ENCODE measurements at places on chromosomes 4 and X. TPM values are rescaled to one million over a fixed set of nuclear protein-coding genes. Genes with fewer than 3 reads are reported as not detected.

DNA sequence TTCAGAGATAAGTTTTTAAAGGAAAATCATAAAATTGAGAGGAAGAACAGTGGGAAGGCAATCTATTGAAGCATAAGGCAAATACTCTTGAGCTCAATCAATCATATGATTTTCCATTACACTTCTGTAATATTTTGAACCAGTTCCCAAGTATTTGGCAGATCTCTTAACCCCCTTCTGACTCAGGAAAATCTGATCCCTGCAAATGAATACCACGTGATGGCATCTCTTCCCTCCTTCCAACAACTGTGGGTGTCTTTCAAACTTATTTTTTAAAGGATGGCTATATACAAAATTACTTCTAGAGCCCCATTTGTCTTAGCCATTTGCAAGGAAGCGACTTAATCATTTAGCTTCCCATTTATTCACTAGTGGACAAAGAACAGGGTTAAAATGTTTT lies 41.9 kb downstream of the AMOT start:
- no peak for DNase-seq

DNA sequence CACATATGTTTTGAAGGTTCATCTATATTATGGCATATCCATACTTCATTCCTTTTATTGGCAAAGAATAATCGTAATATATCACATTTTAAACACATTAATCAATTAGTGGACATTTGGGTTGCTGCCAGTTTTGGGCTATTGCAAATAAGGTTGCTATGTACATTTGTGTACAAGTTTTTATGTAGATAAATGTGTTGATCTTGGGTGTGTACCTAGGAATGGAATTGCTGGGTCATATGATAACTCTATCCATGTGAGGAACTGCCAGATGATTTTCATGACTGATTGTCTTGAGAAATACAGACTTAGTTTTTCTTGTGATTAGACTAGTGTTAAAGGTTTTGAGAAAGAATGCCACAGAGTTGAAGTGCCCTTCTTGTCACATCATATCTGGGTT lies 99.2 kb upstream of the RAB40AL start:
- DNase-seq, result no peak

DNA sequence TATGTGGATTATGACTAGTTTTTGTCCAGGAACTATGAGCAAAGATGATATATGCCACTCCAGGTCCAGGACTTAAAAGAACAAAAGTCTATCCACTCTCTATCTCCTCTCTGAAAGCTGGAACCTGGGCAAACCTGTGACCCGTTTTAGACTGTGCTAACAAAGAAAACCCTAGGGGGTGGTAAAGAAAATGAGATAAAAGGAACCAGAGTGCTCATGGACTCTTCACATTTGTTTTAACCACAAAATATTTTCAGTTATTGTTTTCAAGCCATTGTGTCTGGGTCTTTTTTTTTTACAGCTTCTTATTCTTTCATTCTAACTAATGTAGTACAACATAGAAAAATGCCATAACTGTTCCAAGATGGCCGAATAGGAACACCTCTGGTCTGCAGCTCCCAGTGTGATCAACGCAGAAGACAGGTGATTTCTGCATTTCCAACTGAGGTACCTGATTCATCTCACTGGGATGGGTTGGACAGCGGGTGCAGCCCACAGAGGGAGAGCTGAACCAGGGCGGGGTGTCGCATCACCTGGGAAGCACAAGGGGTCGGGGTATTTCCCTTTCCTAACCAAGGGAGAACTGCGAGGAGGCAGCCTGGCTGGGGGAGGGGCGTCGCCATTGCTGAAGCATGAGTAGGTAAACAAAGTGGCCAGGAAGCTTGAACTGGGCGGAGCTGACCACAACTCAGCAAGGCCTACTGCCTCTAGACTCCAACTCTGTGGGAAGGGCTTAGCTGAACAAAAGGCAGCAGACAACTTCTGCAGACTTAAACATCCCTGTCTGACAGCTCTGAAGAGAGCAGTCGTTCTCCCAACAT lies 45.1 kb downstream of the CHM start:
- no peak for DNase-seq

DNA sequence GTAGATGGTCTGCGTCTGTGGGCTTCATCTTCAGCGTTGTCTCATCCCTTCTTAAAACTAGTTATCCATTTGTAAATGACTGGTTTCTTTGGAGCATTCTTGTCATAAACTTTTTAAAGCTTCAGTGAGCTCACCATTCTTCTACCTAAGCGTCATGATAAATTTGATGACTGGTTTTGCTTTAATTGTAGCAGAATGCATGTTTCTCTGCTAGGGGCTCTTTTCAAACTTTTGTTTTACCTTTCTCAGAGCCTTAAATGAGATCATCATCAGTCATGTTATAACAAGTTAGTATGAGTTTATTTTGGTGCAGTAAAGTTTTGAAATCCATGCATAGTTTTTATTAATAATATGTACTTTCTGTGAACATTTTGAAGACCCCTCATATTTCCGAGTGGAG lies 6.3 kb upstream of the ADGRL3 start:
- no peak for DNase-seq

- DNase-seq, result no peak
These were observed 301.0 kb downstream of the LDB2 start for GRCh38 chr4:16597443-16597842.

DNA sequence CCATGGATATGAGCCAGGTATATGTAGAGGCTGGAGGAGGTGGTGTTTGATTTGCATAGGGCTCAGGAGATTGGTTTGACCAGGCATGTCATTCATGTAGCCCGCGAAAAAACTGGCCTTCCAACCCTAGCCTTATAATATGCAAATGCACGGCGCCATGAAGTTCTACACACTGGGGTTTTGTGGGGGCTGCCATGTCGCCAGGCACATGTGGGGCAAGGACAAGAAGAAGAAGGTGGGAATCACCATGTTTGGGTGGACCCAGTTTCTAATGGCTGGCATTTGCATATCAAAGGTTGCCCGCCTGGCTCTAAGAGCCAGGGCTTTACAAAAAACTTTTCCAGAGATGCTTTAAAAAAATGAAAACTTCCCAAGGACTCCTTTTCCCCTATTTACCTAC lies 1251.0 kb downstream of the PCDH18 start:
- no peak for DNase-seq

GRCh38 chr4:86846921-86847320 lies 2.3 kb downstream of the SLC10A6 start:
- peak; percentile 79 for DNase-seq

RASSF6 gene
- not detected for polyA plus RNA-seq

NAP1L5 gene
- 2.1 TPM for polyA plus RNA-seq

ENPP6 gene
- polyA plus RNA-seq, result not detected
